Omental fat pad (tissue), 4 donors: ENCODE measurements at places on chromosomes 2 and 18. TPM values are rescaled to one million over a fixed set of nuclear protein-coding genes. Genes with fewer than 3 reads are reported as not detected.

DNA sequence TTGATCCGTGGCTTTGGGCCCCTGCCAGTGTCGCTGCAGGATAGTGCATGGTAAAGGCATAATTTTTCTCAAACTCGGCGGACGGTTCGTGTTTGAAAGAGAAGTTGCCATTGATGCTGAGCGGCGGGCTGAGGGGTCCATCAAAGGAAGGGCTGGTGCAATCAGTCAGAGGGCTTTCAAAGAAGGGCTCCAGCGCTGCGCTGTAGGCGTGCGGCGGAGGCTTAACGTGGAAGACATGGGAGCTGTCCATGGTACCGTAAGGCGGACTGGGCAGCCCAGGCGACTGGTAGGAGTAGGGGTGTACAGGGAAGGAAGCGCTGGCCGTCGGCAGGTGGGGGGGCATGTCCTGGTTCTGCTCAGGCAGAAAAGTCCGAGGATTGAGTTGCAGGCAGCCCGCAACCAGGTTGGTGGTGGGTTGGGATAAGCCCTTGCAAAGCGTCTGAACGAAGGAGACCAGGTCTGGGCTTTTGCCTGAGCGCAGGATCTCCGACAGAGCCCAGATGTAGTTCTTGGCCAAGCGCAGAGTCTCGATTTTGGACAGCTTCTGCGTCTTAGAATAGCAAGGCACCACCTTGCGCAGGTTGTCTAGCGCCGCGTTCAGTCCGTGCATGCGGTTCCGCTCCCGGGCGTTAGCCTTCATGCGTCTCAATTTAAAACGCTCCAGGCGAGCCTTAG is 2.3 kb downstream of the NEUROD1 start:
- no peak for DNase-seq

- no peak for DNase-seq
These were observed 34.5 kb upstream of the FOSL2 start for GRCh38 chr2:28357948-28358667.

SIX3 gene
- not detected for total RNA-seq

PRKAG3 gene
- total RNA-seq, result not detected

GRCh38 chr2:233325814-233326213 is 18.2 kb downstream of the SAG start:
- no peak for DNase-seq

DNA sequence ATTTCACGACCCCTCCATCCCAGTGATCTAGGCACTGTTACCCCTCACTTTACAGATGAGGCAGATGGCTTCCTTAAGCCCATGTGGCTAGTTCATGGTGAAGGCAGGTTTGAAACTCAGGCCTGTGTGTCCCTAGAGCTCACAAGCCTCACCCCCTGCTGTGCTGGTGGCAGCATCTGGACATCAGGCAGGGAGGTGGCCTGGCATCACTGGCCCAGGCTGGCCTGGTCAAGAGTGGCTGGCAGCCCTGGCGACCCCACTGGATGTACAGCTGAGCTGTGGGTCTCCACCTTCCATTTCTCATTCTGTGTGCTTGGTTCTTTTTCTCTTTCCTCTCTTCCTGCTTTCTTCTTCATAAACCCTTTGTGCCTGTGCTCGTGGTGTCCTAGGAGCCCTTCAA is 56.3 kb downstream of the BOLA3 start:
- no peak for DNase-seq

DNA sequence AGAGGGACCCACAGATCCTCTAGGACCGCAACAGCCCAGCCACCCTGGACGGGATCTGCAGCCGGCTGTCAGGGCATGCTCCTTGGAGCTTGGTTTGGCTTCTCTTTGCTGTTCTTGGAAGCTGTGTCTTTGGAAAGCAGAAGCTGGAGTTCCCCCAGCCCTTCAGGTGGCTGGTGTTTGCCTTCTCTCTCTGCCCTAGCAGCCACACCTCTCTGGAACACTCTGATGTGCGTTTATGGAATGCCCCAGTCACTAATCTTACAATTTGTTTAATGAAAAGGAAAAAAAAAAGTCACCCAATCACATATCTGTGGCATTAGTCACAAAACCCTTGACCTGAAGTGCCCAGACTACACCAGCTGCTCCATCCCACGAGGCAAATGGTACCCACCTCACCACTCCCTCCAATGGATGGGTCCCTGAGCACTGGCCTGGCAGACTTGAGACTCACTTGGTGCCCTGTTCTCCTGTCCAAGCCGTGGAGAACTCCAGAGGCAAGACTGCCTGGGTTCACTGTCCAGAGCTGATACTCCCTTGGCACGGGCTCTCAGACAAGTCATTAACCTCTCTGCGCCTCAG is 70.2 kb upstream of the DAPL1 start:
- DNase-seq, result no peak

- DNase-seq, result no peak
These were observed 54.7 kb upstream of the FZD7 start for GRCh38 chr2:201978986-201979385.

GRCh38 chr2:675982-676646 is 1.1 kb downstream of the TMEM18 start:
- DNase-seq, result peak; percentile 36

- DNase-seq, result no peak
These were observed 31.4 kb downstream of the CCDC93 start for GRCh38 chr2:117982376-117983033.

MAL gene
- not detected for total RNA-seq

RAD51AP2 gene
- not detected for total RNA-seq

AFF3 gene
- total RNA-seq, result 1.4 TPM

TGIF1 gene
- total RNA-seq, result 123 TPM

TUBA3D gene
- not detected for total RNA-seq

DNA sequence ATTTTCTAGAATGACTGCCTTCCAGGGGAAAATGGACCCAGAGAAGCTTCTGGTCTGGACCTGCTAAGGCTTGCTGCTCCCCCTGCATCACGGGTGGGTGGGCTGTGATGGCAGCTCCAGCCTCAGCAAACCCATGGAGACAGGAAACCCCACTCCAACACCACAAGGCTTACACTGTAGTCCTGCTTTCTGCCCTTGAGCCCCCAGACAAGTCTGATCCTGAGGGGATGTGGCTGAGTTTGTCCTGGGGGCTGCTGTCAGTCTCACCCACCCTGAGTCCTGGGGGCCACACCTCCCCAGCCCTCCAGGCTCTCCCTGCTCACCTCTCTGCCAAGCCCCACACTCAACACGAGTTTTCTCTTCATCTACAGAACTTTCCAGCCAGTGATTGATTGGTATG is 279.4 kb downstream of the EIPR1 start:
- DNase-seq, result no peak

MGAT4A gene
- 54.7 TPM for total RNA-seq

DNA sequence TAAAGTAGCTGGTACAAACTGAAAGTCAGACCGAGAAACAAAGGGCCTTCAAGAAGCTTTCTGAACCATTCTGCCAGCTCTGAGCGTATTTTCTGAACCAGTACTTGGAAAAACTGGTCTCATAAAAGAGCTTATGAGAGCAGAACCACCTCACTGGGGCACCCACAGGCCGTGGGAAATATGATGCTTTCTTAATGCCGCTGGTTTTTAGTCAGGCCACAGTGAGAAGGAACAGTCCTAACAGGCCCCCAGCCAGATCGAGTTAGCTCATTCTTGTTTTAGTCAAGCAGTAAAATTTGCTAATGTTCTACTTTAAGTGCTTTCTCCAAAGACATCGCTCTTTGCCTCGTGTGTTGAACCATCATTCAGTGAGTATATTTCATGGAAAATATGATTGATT is 12.7 kb upstream of the NOSTRIN start:
- DNase-seq, result no peak

RAX gene
- total RNA-seq, result not detected

DNA sequence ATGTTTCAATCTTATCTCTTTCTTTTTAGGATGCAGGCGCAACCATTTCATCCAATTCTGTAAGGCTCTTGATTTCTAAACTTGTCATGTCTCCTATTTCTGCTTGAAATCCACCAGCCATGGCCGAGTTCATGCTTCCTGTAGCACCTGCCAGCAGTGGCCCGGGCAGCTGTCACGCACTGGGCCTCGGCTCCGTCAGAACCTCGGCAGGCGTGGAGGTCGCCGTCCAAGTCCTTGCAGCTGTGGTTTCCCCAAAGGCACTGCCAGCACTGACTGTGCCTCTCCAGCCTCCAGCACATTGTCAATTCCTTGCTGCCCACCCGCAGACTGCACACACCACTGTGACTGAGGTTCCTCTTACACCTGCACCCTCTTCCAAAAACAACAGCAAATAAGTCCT is 188.7 kb upstream of the SALL3 start:
- no peak for DNase-seq

GRCh38 chr18:58251416-58251815 is 207.4 kb downstream of the NEDD4L start:
- no peak for DNase-seq

DNA sequence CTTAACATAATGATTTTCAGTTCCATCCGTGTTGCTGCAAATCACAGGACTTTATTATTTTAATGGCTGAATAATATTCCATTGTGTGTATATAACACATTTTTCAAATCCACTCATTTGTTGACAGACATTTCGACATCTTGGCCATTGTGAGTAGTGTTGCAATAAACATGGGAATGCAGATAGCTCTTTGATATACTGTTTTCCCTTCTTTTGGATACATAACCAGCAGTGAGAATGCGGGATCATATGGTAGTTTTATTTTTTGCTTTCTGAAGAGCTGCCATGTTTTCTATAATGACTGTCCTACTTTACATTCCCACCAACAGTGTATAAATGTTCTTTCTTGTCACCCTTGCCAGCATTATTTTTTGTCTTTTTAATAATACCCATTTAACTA is 420.3 kb upstream of the CHAC2 start:
- no peak for DNase-seq

GRCh38 chr2:232322560-232323327 is 55.8 kb upstream of the ALPP start:
- no peak for DNase-seq

DNA sequence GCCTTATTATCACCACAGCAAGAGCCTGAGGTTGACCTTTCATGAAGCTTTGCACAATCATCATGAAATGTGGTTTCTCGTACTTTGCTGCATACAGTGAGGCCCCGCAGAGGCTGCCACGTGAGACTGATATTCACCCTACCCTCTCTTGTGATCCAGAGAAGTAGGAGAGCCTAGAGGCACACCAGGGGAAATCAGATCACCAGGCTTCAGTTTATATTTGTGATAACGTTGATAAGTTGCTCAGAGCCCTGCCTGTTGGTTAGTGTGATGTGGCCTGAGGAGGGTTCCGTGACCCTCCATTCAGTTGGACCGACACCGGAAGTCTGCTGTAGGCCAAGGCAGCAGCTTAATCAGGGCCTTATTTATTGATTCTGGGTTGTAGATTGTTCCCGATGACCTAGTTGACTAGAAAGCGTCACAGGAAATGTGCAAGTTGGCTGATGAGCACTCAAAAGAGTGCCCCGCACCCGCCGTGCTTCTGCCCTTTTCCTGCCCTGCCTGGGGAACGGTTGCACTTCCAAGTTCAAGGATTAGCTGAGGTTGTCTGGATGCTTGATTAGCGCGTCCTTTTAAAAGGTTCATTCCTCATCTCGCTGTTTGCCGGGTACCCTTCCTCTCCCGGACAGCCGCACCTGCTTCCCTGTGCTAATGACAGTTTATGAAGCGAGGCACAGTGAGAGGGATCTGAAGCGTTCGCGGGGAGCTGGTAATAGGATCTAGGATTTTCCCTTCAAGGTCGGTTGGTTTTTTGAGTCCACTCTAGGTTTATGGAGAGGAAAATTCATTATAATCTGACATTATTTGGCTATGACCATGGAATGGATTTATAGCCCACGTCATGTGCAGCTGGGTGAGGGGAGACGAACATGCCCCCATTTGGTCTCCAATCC is 146.4 kb downstream of the SH3RF3 start:
- no peak for DNase-seq

- no peak for DNase-seq
These were observed 435.7 kb downstream of the ZEB2 start for GRCh38 chr2:144084114-144084661.

- DNase-seq, result no peak
These were observed 1355.1 kb upstream of the ZEB2 start for GRCh38 chr2:145875016-145875415.

DNA sequence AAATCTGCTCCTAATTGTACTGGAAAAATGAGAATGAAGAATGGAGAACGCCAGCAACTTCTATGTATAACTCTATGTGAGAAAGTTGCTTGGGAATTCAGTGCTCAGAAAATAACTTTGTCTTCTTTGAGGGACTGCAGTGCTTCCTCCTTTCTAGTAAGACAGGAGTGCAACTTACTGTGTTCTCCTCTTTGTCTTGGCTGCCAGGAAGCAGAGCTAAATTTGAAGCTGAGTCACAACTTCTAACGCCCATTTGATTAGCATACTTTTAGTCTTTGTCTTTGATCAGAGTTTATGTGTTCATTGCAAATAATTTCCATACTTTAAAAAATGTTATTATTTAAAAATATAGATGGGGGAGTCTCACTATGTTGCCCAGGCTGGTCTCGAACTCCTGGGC is 6.6 kb downstream of the ARHGAP25 start:
- no peak for DNase-seq

GRCh38 chr2:46942143-46942526 is 26.5 kb upstream of the MCFD2 start:
- DNase-seq, result no peak

- no peak for DNase-seq
These were observed 433.3 kb downstream of the NBAS start for GRCh38 chr2:15127876-15128275.

GALR1 gene
- 2.0 TPM for total RNA-seq

DNA sequence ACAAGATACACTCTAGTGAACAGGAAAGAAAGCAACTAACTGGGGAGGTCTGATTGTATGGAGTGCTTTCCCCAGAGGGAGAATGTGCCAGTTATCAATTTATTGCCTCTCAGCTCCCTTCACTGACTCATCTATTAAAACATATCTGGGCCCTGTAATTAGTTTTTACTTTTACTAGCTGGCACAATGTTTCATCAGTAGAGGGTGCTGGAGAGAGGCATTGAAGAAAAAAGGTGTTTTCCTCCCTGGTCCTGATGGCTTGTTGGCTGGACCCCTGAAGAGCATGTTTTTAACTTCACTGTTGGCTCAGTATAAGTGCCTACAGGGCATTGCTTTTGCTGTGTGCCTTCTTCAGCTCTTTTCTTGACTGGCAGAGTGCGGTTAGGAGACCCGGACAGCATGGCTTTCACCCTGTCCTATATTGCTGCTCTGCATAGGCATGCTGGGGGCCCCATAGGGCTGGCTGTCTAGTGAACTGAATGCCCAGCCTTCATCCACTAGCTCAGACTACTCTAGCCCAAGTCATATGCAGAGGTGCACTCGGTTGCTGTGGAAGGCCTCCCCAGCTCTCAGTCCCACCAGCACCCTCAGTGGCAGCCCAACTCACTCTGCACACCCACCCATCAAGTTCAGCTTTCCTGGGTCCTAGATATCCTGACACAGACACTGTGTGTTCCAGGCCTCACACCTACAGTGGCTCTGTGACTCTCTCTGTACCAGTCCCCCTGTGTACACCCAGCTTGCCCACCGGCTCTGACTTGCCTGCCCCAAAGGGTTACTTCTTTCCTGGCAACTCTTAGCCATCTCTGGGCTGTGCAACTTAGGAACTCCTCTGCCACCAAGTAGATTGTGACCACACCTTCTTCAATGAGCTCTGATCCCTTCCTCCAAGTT is 62.3 kb upstream of the ACYP2 start:
- no peak for DNase-seq

- DNase-seq, result no peak
These were observed 115.1 kb downstream of the CMPK2 start for GRCh38 chr2:6750411-6751158.
